Activated T-cell treated with anti-CD3 and anti-CD28 coated beads for 4 hours (primary cell): ENCODE measurements at places on chromosomes 4 and X.

GRCh38 chrX:39162322-39162735 is 361.1 kb downstream of the MID1IP1 start:
- peak; percentile 36 for DNase-seq

DNA sequence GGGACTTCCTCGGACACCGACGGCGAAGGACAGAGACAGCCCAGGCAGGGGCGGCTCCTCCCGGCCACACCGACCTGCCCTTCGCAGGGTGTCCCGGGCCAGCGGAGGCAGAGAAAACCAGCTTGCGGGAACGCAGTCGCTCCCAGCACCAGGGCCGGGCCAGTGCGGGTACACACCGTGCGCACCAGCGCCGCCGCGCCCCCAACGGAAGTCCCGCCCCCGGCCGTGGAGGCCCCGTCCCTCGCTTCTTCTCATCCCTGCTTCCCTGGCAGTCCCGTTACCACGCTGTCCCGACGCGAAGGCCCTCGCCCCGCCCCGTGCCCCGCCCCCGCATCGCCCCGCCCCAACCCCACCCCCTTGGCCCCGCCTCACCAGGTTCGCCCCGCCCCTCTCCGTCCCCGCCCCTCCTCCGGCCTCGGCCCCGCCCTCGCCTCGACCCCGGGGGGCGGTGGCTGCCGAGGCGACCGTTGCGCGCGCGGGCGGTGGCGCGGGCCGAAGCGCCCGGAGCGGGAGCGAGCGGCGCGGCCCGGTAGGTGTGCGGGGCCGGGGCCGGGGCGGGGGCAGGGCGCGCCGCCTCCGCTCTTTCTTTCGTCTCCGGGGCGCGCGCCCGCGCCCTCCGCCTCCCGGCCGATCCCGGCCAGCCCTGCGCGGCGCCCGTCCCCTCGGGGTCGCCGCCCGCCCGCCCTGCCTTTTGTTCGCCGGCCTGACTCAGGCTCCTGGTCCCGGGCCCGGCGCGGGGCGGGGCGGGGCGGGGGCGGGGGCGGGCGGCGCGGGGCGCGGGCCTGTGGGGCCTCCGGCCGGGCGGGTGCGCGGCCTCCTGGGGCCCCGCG is at the start of gene RGS12:
Gene RGS12, plus strand, starts transcription at position 451 of the 830 bp plus-strand sequence. CDS start 23,150 bp downstream, outside the sequence.
- peak; percentile 73 for DNase-seq

- DNase-seq = no peak
These were observed 40.1 kb downstream of the SLC16A2 start for GRCh38 chrX:74461384-74461783.

- DNase-seq = no peak
These were observed 238.5 kb upstream of the PGRMC2 start for GRCh38 chr4:128525992-128526630.

GRCh38 chrX:2192584-2193272 is 308.0 kb downstream of the DHRSX start:
- DNase-seq = no peak

- no peak for DNase-seq
These were observed 118.1 kb upstream of the PRR32 start for GRCh38 chrX:126701380-126701779.

DNA sequence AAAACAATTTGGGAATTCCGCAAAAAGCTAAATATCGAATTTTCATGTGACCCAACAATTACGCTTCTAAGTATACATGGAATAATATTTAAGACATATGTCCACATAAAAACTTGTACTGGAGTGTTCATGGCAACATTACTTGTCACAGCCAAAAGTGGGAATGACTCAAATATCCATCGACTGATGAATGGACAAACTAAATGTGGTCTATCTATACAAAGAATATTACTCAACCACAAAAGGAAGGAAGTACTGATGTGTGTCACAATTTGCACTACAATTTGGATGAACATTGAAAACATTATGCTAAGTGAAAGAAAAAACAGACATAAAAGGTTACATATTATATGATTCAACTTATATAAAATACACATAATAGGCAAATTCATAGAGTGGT is 71.9 kb downstream of the AFF2 start:
- no peak for DNase-seq

GRCh38 chr4:124414276-124415040 is 298.1 kb downstream of the ANKRD50 start:
- DNase-seq = no peak

DNA sequence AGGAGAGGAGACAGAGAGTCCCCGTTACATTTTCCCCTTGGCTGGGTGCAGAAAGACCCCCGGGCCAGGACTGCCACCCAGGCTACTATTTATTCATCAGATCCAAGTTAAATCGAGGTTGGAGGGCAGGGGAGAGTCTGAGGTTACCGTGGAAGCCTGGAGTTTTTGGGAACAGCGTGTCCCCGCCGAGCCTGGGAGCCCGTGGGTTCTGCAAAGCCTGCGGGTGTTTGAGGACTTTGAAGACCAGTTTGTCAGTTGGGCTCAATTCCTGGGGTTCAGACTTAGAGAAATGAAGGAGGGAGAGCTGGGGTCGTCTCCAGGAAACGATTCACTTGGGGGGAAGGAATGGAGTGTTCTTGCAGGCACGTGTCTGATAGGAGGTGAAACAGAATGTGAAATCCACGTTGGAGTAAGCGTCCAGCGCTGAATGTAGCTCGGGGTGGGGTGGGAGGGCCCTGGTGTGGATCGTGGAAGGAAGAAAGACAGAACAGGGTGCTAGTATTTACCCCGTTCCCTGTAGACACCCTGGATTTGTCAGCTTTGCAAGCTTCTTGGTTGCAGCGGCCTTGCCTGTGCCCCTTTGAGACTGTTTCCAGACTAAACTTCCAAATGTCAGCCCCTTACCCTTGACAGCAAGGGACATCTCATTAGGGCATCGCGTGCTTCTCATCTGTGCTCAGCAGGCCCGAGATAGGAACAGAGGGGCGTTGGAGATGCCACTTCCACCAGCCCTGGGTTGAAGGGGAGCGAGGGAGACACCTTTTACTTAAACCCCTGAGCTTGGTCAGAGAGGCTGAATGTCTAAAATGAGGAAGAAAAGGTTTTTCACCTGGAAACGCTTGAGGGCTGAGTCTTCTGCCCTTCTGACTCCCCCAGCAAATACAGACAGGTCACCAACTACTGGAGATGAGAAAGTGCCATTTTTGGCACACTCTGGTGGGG is 2.7 kb downstream of the SHOX start:
- DNase-seq = no peak

- DNase-seq = no peak
These were observed 31.5 kb downstream of the REELD1 start for GRCh38 chr4:146245850-146246249.

DNA sequence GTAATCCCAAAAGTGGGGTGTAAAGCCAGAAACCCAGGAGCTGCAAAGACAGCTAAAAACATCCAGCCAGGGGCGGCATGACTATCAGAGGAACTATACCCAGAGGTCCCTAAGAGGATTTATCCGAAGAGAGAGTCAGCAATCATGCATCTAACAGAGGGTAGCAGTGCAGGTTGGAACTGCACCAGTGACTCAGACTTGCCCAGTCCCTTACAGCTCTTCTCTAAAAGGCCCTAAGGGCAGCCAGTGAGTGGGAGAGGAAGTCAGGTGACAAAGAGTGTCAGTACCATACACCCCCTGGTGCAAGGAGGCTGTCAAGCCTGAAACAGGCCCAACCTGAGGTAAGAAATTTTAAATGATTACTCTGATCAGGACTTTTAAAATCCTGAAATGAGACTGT is 88.1 kb downstream of the CAMK2D start:
- DNase-seq = peak; percentile 17

DNA sequence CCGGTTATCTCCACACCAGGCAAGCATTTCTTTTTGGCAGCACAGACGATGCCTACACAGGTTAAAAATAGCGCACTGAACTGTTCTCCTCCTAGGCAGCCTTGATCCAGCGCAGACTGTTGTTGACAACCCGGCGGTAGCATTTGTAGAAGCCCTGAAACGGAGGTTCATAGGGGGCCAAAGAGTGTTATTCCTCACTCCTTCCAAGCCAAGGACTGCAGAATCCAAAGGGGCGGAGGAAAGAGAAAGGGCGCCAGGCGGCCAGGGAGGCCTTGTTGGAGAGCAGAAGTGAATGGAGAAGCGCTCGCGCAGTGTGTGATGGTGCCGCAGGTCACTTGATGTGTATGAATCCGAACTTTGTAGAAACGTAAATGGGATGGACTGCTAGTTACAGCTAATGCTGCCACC is 82.7 kb downstream of the TENM3 start:
- no peak for DNase-seq

DNA sequence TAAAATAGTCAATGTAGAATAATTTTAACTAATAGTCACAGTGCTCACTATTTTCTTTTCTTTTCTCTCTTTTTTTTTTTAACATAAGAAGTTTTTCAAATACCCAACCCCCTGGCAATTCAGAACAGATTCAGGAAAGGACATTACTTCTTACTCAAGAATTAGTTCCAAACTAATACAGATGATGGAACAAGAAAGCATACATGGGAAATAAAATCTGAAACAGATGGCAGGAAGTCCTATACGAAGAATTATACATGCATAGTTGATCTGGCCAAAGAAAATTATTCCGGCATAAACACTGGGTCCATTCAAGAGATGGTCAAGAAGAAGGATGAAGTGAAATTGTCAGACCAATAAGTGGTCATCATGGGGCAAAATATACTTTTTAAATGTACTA is 614.4 kb upstream of the INTU start:
- DNase-seq = no peak

DNA sequence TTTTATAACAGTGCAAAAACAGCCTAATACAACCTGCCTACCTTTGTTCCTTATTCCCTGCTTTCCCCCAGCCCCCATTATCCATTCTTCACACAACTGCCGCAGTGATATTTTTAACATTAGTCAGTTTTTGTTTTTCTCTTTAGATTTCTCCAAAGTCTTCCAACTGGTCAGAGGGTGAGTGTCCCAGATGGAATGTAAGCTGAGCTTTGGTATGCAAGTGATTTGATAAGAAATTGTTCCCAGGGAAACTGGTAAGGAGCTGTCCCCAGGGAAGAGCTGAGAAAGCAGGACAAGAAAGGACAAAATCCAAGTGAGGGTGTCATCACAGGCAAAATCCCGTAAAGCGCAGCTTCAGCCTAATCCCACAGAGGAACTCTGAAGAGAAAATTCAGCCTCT is 475.5 kb upstream of the ADGRL3 start:
- no peak for DNase-seq

DNA sequence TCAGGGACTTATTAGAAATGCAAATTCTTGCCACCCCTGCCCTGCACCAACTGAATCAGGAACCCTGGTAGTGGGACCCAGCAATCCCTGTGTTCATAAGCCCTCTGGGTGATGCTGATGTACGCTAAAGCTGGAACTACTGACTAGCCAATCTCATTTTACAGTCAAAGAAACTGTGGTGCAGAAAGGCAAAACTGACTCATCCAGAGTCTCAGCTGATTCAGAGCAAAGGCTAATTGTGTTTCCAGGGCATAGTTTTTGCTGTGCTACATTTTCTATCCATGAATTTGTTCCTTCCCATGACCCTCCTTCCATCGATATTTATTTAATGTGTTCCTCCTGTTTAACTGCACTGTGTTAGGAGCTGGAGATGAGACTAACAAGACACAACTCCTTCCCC is 207.5 kb downstream of the REPS2 start:
- DNase-seq = no peak

DNA sequence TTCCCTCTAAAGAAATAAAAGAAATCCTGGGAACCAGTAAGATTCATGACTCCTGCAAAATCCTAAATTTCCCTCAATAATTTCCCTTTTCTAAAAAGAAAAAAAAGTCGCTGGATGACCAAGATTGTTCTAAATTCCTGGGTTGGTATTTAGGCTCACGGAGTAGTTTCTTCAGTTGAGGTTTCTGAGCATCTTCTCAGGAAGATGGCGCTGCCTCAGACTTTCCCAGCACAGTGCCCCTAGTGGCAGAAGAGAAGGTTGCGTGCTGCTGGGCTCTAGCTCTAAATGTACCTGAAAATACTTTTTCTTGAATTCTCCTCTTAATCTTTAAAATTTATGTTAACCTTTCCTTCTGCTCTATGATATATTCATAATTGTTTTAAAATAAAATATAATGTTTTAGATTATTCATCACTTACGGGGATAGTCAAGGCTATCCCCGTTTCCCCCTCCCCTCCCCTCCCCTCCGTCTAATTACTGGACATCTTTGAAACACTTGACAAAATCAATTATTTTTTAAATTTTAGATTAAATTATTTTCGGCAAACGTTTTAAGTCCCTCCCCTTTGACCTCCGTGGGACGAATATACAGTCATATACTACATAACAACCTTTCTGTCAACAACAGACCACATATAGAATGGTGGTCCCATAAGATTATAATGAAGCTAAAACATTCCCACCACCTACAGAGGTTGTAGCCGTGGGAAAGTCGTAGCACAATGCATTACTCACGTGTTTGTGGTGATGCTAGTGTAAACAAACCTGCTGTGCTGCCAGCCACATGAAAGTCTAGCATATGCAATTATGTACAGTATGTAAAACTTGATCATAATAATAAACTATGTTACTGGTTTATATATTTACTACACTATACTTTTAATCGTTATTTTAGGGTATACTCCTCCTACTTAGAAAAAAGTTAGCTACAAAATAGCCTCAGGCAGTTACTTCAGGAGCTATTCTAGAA is 41.0 kb upstream of the GATB start:
- peak; percentile 50 for DNase-seq

GRCh38 chr4:16890651-16891050 is 7.8 kb downstream of the LDB2 start:
- no peak for DNase-seq

- DNase-seq = no peak
These were observed 467.7 kb downstream of the NKX6-1 start for GRCh38 chr4:84031401-84031800.

DNA sequence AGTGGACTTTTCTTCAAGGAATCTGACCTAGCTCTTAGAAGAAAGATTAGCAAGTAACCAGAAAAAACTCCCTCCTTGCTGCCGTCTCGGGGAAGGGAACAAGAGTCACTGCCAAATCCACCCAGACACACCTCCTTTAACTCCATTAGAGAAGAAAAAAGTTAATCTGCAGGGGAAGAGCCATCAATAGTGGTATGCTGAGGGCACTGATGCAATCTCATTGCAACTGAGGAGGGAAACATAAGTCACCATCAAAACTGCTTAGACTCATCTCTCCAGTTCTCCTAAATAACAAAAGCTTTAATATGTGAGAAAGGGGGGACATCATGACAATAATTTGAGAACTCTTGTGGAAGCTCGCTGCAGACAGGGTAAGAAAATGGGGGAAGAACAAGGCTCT is 49.3 kb upstream of the MAGED4B start:
- no peak for DNase-seq

DNA sequence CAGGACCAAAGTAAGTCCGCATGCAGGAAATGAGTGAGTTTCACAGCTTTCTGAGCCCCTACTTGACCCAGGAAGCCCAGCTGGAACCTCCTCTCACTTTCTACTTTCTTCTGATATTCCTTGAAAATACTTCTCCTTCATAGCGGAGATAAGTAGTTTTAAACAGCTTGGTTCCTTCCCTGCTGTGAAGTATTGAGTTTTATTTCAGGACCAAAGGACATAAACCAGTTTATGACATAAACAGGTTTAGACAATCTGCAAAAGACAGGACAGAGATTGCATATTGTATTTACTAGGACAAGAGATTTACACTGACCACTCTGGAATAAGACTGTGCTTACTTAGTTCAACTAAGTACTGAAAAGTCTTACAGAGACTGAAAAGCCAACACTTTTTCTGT is 54.8 kb downstream of the PAGE2 start:
- DNase-seq = no peak

GRCh38 chr4:128766781-128767180 is 42.7 kb upstream of the JADE1 start:
- no peak for DNase-seq

- DNase-seq = no peak
These were observed 4.5 kb downstream of the NIPAL1 start for GRCh38 chr4:48021100-48021499.
